ENCODE measurements at places on chromosomes 7 and 10.
A peak's percentile ranks its signal among the peaks of the same experiment; 100 is the strongest.

- DNase-seq, result no peak
Observed at GRCh38 chr10:65395631-65396030, 1530.2 kb upstream of the LRRTM3 start.

DNA sequence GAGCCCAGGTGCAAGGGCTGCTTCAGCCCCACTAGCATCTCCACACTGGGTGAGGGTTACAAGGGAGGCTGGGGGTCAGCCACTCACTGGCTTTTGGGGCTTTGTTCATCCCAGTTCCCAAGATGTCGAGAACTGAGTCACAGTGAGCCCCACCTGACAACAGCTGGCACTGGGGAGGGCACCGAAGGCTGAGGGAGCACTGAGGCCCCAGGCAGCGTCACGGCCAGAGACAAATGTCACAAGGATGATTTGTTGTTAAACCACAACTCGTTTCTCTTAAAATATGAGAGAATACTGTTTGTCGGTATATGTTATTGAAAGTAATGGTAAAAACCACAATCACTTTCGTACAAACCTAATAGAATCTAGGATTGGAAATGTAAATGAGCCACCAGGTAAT is 219.9 kb downstream of the CELF2 start:
- DNase-seq, result no peak

GRCh38 chr7:30164567-30164966 is 29.8 kb downstream of the MTURN start:
- DNase-seq, result peak; percentile 76

DNA sequence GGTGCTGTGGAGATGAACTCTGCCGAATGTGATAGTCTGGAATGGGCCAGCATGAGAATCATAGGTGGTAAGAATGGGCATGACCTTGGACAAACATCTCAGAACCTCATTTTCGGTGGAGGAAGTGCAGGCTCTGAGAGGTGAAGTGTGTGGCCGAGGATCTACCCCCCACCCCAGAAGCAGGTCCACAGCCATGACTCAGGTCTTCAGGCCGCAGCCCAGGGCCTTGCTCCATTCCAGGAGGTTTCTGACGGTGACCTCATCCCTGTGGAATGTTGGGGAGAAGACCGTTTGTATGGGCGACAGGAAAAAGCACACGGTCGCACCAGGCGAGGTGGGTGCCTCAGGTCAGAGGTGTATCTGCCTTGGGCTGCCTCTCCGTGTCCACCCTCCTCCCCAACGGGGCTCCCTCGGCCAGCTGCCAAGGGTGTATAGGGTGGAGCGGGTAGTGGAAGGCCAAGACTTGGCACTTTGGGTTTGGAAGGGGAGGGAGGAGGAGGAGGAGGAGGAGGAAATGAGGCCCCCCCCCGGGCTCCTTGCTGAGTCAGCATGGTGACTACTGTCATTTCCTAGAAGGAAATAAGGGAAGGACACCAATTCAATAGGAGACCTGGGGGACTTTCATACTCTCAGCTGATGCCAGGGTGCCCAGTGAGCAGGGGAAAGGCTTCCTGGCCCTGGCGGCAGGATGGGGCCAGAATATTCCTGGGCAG is 168.0 kb upstream of the RHEB start:
- DNase-seq, result peak; percentile 100

DNA sequence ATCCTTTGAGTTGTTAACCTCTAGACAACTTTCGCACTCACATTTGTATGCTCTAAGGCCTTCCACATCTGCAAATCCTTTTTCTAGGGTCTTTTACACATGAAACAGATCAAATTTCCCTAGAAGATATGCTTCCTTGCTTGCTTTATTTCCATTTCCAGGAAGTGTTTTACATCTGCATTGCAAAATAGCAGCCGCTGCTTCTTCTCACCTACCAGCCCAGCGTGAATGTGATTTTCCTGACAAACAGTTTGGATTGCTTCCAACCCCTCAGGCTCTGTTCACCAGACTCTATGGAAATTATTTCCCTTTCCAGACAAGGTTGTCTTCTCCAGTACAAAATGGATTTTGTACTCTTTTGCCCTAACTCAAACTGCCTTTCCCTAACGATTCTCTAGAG is 50.9 kb upstream of the PAPSS2 start:
- no peak for DNase-seq

DNA sequence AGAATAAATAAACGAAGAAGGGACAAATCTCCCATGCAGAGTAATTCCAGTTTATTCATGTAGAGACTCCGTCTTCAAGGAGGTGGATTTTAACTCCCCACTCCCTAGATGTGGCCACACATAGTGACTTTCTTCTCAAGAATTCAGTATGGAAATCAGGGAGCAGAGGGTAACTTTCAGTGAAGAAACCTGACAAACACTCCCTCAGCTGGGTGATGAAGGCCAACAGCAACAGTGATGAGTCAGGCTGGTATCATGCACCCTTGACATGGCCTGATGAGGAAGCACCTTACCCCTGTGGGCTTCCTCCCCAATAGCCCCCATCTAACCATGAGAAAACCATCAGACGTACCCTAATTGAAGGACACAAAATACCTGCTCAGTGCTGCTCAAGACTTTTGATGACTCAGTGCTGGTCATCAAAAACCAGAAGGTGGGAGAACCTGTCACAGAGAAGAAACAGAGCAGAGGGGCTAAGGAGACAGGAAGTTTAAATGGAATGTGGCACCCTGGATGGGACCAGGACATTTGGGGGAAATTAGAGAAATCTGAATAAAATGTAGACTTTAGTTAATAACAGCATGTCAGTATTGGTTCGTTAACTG is 50.6 kb downstream of the ADAMTS14 start:
- DNase-seq, result peak; percentile 48

GRCh38 chr7:8190119-8190895 is 71.7 kb downstream of the ICA1 start:
- peak; percentile 80 for DNase-seq

DNA sequence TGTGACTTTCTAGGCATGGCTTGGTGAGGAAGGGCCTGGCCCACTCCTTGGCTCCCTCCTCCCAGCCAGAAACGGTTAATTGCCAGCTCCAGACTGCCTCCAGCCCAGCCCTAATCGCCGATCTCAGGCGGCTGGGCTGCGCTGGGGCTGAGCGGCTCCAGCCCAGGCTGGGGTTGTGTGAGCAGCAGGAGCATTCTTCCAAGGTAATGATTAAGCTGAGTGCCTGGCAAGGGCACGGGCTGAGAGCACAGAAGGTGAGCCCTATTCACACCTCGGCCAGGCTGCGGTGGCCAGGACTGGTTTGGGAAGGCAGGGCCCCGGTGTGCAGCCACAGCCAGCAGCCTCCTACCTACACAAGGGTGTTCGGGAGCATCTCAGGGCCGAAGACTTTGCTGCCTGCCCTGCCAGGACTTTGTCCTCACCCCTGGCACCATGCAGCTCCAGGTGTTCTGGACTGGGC is at the start of gene TMEM72:
Gene TMEM72 (plus strand): TSS at position 257 of the 460 bp plus-strand sequence. CDS start 176 bp downstream, at position 433.
- DNase-seq, result peak; percentile 81

- DNase-seq, result no peak
Observed at GRCh38 chr10:45255706-45256105, 59.7 kb downstream of the OR13A1 start.

- peak; percentile 99 for DNase-seq
Observed at GRCh38 chr10:68331455-68332258, at the start of gene HNRNPH3. HNRNPH3 (plus strand) TSS chr10:68332064; CDS start chr10:68337222, 5,158 bp downstream.

- no peak for DNase-seq
Observed at GRCh38 chr10:13930120-13930519, 343.4 kb downstream of the PRPF18 start.

- no peak for DNase-seq
Observed at GRCh38 chr10:48462482-48463020, 142.3 kb downstream of the ARHGAP22 start.

GRCh38 chr10:129169115-129169514 is 297.9 kb upstream of the MGMT start:
- no peak for DNase-seq

DNA sequence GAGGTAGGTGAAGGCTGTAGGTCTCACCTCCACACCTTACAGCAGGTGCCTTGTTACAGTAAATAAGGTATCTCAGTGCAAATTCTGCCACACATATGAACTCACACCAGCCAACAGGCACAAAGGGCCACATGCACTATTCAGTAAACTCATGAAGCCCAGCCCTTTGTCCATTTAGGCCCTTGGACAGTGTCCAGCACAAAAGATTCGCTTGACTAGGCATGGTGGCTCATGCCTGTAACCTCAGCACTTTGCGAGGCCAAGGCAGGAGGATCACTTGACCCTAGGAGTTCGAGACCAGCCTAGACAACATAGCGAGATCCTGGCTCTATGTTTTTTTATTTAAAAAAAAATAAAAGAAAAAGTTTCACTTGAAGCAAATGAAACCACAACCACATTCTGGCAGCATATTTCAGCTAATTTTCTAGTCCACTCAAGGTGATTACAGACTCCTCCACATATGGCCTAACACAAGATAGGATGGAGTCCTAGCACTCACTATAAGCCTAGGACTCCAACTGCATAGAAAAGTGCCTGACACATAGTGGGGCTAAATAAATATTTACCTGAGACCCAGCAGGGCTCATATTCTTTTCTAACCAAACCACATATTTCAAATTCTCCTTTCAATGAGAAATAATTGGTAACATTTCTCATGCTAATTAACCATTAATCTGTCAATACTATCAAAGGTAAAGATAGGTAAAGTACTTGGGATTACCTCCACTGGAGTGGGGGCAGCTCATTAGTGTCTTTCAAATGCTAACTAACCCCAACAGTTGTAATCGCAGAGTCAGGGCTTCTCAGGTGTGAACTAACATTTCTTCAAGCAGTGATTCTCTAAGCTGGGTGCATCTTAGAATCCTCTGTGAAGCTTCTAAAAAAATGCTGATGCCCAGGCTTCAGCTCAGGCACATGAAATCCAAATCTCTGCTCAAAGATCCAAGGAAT is 4.5 kb upstream of the ANKRD1 start:
- DNase-seq, result peak; percentile 25

- DNase-seq, result no peak
Observed at GRCh38 chr7:142383841-142384492, 126.1 kb upstream of the PRSS58 start.

GRCh38 chr10:121070275-121071070 is 219.3 kb downstream of the WDR11 start:
- DNase-seq, result peak; percentile 32

DNA sequence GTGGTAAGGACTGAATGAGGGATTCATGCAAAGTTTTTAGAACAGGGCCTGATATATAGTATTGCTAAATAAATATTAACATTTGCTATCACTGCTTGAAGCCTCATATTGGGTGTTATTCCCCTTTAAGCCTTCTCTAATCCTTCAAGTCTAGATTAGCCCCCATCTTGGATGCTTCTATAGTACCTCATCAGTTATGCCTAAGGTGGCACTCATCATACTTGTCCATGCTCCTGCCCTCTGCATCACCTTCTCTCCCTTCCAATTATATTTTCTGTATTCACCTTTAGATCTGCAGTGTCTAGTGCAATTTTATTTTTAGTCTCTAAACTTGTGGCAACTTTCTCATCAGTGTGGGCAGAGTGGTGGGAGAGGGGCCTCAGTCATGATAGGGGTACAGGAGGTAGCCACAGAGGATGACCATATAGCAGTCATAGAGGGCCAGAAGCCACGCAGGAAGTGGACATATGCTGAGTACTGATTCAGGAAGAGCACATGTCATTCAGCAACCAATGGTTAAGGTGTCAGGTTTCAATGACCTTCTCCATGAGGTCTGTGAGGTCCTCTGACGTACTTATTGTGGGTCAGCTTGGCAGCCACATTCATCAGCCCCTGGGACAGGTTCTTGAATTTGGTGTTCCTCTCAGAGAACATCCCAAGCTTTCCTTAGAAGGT is 2.5 kb downstream of the ENTPD1 start:
- no peak for DNase-seq

DNA sequence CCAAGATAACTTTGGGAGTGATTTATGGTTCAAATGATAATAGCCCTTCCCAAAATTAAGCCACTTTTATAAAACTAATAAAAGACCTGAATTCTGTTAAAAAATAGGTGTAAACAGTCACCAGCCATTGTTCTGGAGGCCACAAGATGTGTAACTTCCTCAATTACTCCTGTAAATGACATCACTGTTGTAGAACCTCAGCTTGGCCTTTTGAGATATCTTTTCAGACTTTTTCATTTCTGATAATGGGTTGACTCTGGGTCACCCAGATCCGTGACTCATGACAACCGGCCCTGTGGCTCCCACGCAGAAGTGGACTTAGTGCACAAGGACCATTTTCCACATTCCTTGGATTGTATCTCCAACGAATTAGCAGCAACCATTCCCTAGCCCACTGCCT is 106.6 kb downstream of the DKK1 start:
- DNase-seq, result no peak

DNA sequence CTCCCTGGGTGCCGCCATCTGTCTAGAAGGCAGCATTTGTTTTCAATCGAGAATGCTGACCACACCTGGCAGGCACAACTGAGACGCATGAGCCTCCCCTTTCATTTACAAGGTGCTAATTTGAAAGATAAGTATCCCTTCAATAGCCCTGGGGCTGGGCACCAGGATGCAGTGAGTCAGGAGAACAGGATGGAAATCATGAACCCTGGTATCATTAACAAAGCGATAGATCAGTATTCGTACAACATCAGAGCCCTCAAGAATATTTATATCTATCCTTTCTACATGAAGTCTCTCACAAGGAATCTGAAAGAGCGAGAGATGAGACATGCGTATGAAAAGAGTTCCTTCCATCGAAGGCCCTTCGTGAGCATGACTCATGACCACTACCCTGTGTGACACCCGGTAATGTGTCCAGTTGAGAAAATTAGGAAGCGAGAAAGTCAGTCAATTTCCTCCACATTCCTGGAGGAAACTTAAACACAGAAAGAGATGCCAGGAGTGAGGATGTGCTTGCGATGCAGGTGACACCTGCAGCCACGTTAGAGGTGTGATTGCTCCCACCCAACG is 123.1 kb upstream of the PITRM1 start:
- DNase-seq, result no peak

DNA sequence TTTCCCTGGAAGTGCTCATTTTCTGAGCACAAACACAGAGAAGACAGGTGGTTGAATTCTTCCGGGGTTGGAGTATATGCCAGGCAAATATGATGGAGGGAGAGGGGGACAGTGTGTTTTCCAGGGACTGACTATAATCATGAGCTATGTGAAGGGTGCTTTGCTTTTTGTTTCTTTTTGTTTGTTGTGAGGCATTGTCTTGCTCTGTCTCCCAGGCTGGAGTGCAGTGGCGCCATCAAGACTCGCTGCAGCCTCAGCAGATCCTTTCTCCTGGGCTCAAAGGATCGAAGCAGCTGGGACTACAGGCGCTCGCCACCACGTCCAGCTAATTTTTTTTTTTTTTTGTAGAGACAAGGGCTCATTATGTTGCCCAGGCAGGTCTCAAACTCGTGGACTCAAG is 47.3 kb upstream of the CPN1 start:
- no peak for DNase-seq

GRCh38 chr7:46032942-46033341 is 111.9 kb upstream of the IGFBP3 start:
- DNase-seq, result no peak
